ENCODE measurements at places on chromosomes 12 and 14. TPM values are rescaled to one million over a fixed set of nuclear protein-coding genes. Genes with fewer than 3 reads are reported as not detected.

PIK3C2G gene
- polyA plus RNA-seq = 0.08 TPM

SSTR1 gene
- 0.08 TPM for polyA plus RNA-seq

FIGNL2 gene
- 0.05 TPM for polyA plus RNA-seq

PTCSC3 gene
- polyA plus RNA-seq = not detected

TC2N gene
- polyA plus RNA-seq = not detected

SLC10A1 gene
- polyA plus RNA-seq = not detected

LMNTD1 gene
- polyA plus RNA-seq = 0.32 TPM

TMEM119 gene
- polyA plus RNA-seq = 25.7 TPM

KRT1 gene
- not detected for polyA plus RNA-seq

ING4 gene
- polyA plus RNA-seq = 163 TPM

MANSC1 gene
- 2.9 TPM for polyA plus RNA-seq

TMED10 gene
- 168 TPM for polyA plus RNA-seq

NDUFA9 gene
- polyA plus RNA-seq = 53.0 TPM

CLEC2D gene
- 0.81 TPM for polyA plus RNA-seq

CCDC196 gene
- not detected for polyA plus RNA-seq

NID2 gene
- polyA plus RNA-seq = 15.9 TPM

SPTB gene
- 0.24 TPM for polyA plus RNA-seq

ABCD2 gene
- 0.10 TPM for polyA plus RNA-seq

PLA2G1B gene
- polyA plus RNA-seq = not detected

RFLNA gene
- not detected for polyA plus RNA-seq

PRIMA1 gene
- 0.24 TPM for polyA plus RNA-seq

CDK2 gene
- 34.7 TPM for polyA plus RNA-seq

HOXC6 gene
- 9.1 TPM for polyA plus RNA-seq

PPP1R36 gene
- polyA plus RNA-seq = 0.08 TPM

CCDC175 gene
- not detected for polyA plus RNA-seq

POTEM gene
- polyA plus RNA-seq = 0.25 TPM

E2F7 gene
- polyA plus RNA-seq = 8.8 TPM

GRIN2B gene
- not detected for polyA plus RNA-seq

POTEG gene
- polyA plus RNA-seq = 0.43 TPM

DTX3 gene
- polyA plus RNA-seq = 62.6 TPM

SYCP3 gene
- 0.07 TPM for polyA plus RNA-seq

KCNC2 gene
- polyA plus RNA-seq = not detected

CDK17 gene
- polyA plus RNA-seq = 12.4 TPM

ZC2HC1C gene
- 1.2 TPM for polyA plus RNA-seq

AKAP6 gene
- polyA plus RNA-seq = 4.1 TPM

CLEC14A gene
- polyA plus RNA-seq = not detected

LRTM2 gene
- not detected for polyA plus RNA-seq
